ENCODE measurements at places on chromosomes 5 and 9.

DNA sequence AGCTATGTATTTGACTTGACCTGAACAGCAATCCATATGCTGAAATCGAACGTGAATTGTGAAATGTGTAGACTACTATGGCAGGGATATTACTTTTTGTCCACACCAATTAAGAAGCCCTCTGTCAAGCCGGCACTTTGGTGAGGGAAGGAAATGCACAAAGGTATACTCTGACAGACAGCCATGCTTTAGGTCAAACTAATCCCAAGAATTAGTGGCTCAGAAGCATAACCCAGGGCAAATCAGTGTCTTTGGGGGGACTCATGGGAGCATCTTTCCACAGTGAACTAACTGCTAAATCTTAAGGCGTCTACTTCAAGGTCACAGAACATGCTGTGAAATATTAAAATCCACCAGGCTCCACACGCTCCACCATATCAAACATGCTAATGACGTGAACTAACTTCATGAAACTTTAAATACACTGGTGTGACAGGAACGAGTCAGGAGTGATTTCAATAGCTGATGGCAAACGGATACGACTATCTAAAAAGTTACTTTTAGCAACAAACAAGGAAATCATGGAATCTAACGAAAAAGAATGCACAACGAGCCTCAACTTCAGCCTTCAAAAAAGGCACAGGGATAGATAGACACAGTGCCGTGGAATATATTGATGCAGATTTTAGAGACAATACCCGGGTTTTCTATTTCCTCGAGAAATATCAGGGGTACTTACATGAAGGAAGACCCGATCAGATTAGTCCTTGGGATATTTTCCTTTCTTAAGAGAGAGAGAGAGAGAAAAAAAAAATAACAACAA is 527 bp downstream of the MEF2C start:
- H3K27ac ChIP-seq: no peak overlapping the region
- H3K27me3 ChIP-seq: peaks cover 20% of the 10 kb centered on the region
- DNase-seq: no peak
- peak overlapping the region; percentile 66 for H3K4me3 ChIP-seq
- no peaks in the 10 kb centered on the region for H3K36me3 ChIP-seq

DNA sequence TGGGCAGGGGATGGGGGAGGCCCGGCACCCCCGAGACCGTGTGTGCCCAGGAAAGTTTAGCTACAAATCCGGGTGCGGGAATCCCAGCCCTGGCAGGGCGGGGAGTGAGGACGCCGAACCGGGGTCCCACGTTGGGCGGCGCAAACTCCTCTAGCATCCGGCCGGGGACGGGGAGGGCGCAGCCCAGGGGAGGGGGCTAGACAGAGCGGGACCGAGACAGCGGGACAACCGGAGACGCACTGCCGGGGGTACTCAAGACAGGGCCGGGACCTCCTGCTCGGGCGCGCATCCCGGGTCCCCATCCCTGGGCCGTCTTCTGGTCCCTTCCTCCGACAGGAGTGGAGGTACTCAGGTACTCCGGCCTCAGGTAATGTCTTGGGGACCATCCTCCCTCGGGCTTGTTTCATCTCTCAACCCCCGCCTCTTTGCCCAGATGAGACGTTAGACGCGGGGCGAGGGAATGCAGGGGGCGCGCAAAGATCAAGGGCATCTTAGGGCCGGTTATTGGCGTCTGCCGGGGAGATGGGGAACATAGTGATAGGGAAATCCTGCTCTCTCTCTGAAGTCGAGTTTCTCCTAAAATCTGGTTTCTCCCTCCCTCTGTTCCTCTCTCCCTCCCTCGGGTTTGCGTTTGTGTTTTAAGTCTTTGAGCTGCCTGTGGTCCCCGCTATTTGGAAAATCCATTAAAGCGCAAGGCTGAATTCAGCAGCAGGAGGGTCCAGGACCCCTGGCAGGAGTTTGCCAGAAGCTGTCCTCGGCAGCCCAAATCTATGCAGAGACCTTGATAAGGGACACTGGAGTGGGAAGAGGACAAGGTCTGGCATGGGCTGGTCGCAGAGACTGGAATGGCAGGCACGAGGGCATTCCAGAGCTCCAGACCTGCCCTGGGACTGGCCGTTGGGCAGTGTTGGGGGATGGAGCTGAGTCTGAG is 815 bp downstream of the PDZD2 start:
- no peaks in the 10 kb centered on the region for H3K36me3 ChIP-seq
- H3K27ac ChIP-seq: no peak overlapping the region
- H3K27me3 ChIP-seq: peaks cover 28% of the 10 kb centered on the region
- H3K4me1 ChIP-seq: peaks cover 8% of the 10 kb centered on the region
- peak overlapping the region; percentile 76 for H3K4me3 ChIP-seq
- no peak for DNase-seq

DNA sequence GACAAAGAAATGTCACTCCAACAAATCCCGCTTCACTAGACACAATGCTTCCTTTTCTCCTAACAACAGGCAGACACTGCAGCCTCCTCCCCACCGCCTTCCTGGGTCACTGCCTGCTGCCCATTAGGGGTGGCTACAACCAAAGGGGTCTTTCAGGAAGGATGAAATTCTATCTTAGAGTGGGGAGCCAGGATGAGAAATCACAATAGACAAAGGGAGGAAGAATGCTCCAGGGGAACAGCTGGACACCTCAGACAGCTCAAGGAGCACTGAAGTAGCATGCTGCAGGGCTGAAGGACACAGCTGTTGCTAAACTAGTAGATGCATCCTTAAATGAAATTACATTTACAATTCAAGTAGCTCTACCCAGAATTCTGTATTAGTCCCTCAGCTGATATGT is 54.2 kb downstream of the PRELID2 start:
- DNase-seq: no peak
- no peaks in the 10 kb centered on the region for H3K36me3 ChIP-seq
- H3K27ac ChIP-seq: no peak overlapping the region
- H3K27me3 ChIP-seq: no peaks in the 10 kb centered on the region

- H3K36me3 ChIP-seq: peaks cover 37% of the 10 kb centered on the region
- no peak overlapping the region for H3K4me3 ChIP-seq
- H3K27ac ChIP-seq: no peak overlapping the region
- no peaks in the 10 kb centered on the region for H3K27me3 ChIP-seq
- no peak for DNase-seq
Measured at GRCh38 chr5:172913117-172913850, 45.9 kb upstream of the RPL26L1 start.

- no peak overlapping the region for H3K27ac ChIP-seq
- H3K4me1 ChIP-seq: peaks cover 12% of the 10 kb centered on the region
- H3K36me3 ChIP-seq: no peaks in the 10 kb centered on the region
- H3K4me3 ChIP-seq: peak overlapping the region; percentile 72
- no peak for DNase-seq
- H3K27me3 ChIP-seq: peaks cover 59% of the 10 kb centered on the region
Measured at GRCh38 chr5:72556351-72557166, 49.3 kb upstream of the ZNF366 start.

DNA sequence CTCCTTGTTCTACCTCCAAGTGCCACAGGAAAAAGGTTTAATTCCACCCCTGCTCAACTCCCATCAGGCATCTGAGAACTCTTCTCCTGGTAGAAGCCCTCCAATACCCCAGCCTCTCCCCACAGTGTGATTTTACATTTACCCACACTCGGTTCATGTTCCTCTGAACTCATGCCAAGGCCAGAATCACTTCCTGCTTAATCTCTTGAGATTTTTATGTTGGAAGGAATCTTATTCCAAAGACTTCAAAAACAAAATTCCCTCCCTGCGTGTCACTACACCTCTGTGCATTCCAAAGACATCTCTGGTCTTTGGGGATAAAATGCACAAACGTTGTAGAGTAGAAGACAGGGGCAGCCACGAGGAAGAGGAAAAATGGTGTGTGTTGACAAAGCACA is 186.8 kb downstream of the ACTL7B start:
- no peaks in the 10 kb centered on the region for H3K4me1 ChIP-seq
- no peaks in the 10 kb centered on the region for H3K36me3 ChIP-seq
- no peak for DNase-seq
- H3K27ac ChIP-seq: no peak overlapping the region

GRCh38 chr9:123447934-123448646 is 92.1 kb downstream of the CRB2 start:
- H3K27me3 ChIP-seq: no peaks in the 10 kb centered on the region
- no peak overlapping the region for H3K4me3 ChIP-seq
- no peak for DNase-seq
- H3K4me1 ChIP-seq: no peaks in the 10 kb centered on the region
- peaks cover 16% of the 10 kb centered on the region for H3K36me3 ChIP-seq

Measured in effector memory CD8-positive, alpha-beta T cell (primary cell).